ENCODE measurements at places on chromosomes 2 and 18. TPM values are rescaled to one million over a fixed set of nuclear protein-coding genes. Genes with fewer than 3 reads are reported as not detected.

The KYNU gene
- total RNA-seq = not detected

The SELENOI gene
- 37.6 TPM for total RNA-seq

The CLHC1 gene
- total RNA-seq = 6.3 TPM

The PTPRM gene
- 0.76 TPM for total RNA-seq

The CD8B2 gene
- total RNA-seq = 3.6 TPM

The SERPINB10 gene
- not detected for total RNA-seq

The RGPD6 gene
- 7.0 TPM for total RNA-seq

The GYPC gene
- 168 TPM for total RNA-seq

The SERPINB13 gene
- total RNA-seq = not detected

The HOXD9 gene
- total RNA-seq = not detected

The DNAJC5G gene
- total RNA-seq = not detected
